ENCODE measurements at places on chromosomes 16 and 17.

DNA sequence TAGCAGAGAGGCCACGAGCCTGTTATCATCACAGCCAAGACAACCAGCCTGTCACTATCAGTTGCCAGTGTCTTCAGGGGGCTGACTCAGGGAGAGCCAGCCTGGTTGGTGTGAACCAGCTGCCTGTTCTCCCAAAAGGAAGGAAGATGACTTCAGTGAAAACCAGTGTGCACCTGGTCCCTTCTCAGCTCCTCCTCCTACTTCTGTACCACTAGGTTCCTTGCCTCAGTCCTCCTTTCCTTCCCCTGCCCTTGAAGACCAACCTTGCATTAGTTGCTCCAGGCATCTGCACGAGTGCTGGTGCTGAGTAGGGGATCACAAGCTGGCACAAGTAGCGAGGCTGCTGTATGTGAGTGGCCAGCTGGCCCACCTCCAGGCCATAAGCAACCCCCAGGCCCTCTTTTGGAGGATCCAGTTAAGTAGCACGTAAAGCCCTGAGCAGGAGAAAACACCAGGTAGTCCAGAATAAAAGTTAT, 8.5 kb downstream of the TUBG1 start:
- peak; percentile 41 for DNase-seq

GRCh38 chr17:44069974-44070454, 521 bp upstream of the G6PC3 start:
- DNase-seq, result no peak

GRCh38 chr17:73292031-73292531, 19.7 kb downstream of the CDC42EP4 start:
- DNase-seq, result no peak

GRCh38 chr17:64218066-64218465, 45.0 kb downstream of the TEX2 start:
- no peak for DNase-seq

GRCh38 chr16:79182616-79183015, 417.9 kb downstream of the MAF start:
- no peak for DNase-seq

DNA sequence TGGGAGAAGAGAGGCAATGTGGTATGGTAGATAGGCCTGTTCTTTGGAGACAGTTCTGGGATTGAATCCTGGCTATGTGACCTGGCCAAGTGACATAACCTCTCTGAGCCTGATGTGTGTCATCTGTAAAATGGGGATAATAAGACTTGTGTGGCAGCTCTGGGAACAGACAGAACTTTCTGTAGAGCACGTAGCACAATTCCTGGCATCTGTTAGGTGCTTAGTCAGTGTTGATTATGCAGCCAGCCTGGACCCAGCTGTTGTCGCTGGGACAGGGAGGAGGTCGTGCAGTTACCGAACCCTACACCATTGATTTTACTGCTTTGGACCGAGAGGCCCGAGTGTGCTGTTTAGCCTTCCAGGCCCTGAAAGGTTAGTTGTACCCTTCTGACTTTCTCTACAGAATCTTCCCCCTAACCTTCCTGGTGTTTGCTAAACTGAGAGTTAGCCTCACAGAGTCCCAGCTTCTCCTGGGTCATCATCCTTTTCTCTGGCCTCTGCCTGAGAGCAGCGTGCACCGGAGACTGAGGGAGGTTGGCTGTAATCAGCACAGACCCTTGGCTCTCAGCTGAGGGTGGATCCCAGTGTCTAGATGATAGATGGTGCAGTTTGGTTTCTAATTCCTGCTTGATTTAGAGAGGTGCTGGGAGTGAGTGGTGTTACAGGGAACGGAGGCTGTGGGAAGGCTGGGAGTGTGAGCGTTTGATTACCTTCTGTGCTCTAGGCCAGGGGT, 31.9 kb downstream of the MSI2 start:
- no peak for DNase-seq

- DNase-seq, result no peak
Observed at GRCh38 chr16:74942566-74942965, 42.4 kb downstream of the WDR59 start.

DNA sequence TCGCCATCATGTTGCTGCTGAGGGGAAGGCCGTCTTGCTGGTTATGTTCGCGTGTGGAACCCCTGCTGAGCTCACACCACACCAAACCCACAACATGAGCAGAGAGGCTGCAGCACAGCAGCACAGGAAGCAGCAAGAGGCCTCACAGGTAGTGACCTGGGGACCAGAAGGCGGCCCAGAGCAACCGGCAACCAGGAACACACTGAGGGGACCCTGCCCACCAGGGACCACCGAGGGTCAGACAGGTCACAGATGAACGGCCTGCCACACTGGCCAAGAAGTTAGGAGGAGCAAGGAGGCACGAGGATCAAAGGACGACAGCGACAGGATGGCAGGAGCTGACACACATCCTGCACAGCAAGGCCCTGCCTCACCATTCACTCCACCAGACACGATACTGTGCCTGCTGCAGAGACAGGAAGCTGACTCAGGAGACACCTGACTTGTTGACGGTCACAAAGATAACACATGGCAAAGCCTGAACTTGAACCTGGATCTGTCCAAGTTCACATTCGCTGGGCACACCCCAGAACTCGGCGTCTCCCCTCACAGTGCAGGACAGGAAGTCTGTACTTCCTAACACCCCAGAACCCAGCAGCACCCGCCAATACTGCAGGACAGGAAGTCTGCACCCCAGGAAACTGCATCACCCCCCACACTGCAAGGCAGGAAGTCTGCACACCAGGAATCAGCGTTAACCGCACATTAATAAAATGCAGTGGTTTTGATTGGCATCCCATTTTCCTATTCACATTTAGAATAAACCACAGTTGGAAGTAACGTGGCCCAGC, 98.5 kb downstream of the ZNF778 start:
- no peak for DNase-seq

DNA sequence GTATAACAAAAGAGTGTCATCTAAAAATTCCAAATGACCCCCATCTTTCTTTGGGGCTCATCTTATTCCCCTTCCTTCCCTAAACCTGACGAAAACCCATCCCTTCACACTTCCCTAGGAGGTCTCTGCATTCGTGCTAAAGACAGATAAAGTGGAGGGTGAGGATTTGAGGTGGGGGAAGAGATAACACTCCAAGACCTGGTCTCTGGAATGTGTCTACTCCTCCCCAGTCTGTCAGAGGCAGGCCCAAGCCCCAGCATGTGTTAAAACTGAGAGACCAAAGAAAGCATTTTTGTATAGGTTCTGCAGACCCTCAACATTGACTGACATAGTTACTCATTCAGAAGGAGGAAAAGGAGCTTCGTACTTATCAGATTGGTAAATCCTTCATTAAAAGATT, 11.0 kb upstream of the LHX1 start:
- no peak for DNase-seq

GRCh38 chr16:18018376-18018775, 318.2 kb downstream of the NPIPA8 start:
- DNase-seq, result no peak

DNA sequence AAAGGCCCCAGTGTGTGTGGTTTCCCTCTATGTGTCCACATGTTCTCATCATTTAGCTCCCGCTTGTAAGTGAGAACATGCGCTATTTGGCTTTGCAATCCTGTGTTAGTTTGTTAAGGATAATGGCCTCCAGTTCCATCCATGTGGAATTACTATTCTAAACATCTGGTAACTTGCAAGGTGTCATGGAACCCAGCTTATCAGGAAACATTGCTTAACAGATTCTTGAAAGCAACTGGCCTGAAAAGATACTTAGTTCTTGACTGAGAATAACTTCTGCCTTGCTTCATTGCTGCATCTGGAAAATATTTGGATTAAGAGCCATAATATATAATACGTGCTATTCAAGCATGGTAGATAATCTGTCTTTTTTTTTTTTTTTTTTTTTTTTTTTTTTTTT, 27.8 kb downstream of the PAFAH1B1 start:
- DNase-seq, result no peak

Data from NCI-H1092 treated with DMSO at 0.1 percent for 48 hours (cell line).